Forelimb muscle (tissue), 1 donor: ENCODE measurements at places on chromosomes 12 and 14. TPM values are rescaled to one million over a fixed set of nuclear protein-coding genes. Genes with fewer than 3 reads are reported as not detected.

DNA sequence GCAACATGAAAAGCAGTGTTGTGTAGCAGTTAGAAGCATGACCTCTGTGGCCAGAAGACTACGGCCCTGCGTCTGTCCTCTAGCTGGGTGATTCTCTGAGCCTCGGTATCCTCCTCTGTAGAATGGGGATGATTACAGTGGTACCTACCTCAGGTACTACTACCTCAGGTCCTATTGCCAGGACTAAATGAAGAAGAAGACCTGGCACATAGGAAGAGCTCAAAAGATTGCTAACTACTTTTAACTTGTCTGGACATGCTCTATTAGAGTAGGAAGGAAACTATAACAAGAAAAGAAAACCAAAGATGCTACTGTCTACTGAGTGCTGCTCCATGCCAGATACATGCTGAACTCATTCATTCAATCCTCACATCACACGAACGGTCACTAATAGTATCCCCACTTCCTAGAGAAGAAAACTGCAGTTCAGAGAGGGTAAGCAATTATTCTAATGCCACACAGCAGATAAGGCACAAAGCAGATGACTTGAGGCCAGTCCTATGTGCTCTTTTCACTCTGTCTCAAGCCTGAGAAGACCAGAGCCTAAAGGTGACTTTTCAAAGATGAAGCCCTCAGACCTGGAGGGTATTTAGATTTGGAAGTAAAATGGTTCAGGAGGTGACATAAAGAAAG, 108.1 kb upstream of the HIF1A start:
- no peak for DNase-seq

PGF gene
- polyA plus RNA-seq = 43.2 TPM

PRKAB1 gene
- 24.3 TPM for polyA plus RNA-seq

- DNase-seq = no peak
Observed at GRCh38 chr14:31968956-31969698, 108.0 kb upstream of the ARHGAP5 start.

HAL gene
- 0.20 TPM for polyA plus RNA-seq

- no peak for DNase-seq
Observed at GRCh38 chr14:58484176-58484575, 56.7 kb downstream of the KIAA0586 start.

OR4N5 gene
- polyA plus RNA-seq = not detected

LRCOL1 gene
- 0.15 TPM for polyA plus RNA-seq

GRCh38 chr12:117408161-117408791, 46.9 kb upstream of the NOS1 start:
- DNase-seq = peak; percentile 61

TAS2R42 gene
- polyA plus RNA-seq = not detected

DNA sequence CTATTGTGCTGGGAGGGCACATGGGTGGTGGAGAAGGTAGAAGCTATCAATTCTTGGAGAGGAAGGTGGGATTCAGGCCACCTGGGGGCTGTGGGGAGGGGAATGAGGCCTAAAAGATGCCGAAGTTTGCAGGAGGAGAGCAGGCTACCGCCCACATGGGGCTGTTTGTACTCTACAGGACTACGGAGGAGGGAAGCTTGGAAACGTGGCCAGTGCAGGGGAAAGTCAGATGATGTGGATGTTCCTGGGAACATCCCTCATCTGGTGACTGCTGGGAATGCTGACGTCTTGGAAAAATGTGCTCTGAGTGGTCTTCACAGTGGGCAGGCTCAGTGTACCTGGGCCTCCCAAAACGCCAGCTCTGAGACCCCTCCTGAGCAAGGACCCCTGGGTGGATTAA, 78.5 kb downstream of the TNFAIP2 start:
- no peak for DNase-seq

DNA sequence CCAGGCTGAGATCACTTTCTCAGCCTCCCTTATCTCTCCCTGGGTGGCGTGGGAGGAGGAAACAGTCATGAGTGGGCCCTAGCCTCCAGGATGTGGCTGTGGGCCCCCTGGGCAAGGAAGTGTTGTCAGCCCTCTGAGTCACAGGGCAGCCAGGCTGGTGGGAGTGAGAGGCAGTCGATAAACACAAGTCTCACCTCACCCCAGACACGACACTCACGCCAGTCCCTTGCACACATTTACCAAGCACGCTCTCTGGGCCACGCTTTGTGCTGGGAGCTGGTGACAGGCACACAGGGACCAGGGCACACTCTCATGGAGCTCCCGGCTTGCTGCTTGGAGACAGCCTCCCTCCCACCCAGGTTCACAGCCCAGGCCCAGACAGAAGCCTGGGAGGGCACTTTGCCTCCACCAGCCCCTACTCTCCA, 1.9 kb upstream of the KRT79 start:
- no peak for DNase-seq

DNA sequence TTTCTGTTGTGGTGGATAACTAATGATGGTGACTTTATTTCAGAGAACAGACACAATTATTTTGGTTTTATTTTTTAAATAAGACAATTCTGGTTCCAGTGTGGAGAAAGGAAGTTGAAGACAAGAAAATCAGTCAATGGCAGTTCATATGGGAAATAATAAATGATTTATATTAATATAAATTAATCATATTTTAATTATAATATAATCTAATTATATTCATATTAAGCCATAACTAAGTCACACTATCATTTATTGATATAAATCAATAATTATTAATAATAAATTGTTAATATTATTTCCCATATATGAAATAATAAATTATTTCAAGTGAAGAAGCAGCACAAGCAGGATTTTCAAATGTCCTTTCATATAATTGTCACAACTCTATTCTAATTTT, 2.8 kb downstream of the TOMM20L start:
- DNase-seq = no peak

GRCh38 chr12:44780221-44780790, 95.8 kb downstream of the NELL2 start:
- no peak for DNase-seq

- DNase-seq = no peak
Observed at GRCh38 chr12:9327320-9327719, 119.1 kb upstream of the PZP start.

GRCh38 chr14:76432827-76433752, 57.2 kb downstream of the ESRRB start:
- DNase-seq = no peak

SLC15A4 gene
- polyA plus RNA-seq = 22.4 TPM

RIPK3 gene
- polyA plus RNA-seq = 1.1 TPM

GRCh38 chr14:99189201-99189801, 82.7 kb downstream of the BCL11B start:
- no peak for DNase-seq

RTL1 gene
- 60.5 TPM for polyA plus RNA-seq

ATL1 gene
- 6.1 TPM for polyA plus RNA-seq

- DNase-seq = no peak
Observed at GRCh38 chr14:103746701-103747100, 31.1 kb downstream of the ZFYVE21 start.

TMEM132C gene
- 1.7 TPM for polyA plus RNA-seq

IFI27L1 gene
- polyA plus RNA-seq = 12.2 TPM

DNA sequence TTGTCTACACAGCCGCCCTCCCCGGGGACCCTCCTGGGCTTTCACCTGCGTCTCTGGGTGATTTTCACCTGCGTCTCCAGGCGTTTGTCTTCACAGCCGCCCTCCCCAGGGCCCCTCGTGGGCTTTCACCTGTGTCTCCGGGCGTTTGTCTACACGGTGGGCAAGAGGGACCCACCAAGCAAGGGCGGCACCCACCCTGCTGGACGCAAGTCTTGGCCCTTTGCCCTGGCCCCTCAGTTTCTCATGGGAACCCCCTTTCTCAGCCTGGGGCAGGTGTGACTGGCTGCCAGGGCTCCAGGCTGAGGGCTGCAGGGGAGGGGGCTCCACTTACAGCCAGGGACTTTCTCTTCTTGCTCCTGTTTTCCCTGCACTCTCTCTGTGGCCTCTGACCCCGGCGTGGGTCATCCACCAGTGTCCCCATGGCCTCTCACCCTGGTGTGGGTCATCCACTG, 68.6 kb upstream of the GALNT9 start:
- no peak for DNase-seq

TTC6 gene
- polyA plus RNA-seq = 0.06 TPM

- no peak for DNase-seq
Observed at GRCh38 chr14:77139540-77140358, 1.8 kb downstream of the ZDHHC22 start.

DNA sequence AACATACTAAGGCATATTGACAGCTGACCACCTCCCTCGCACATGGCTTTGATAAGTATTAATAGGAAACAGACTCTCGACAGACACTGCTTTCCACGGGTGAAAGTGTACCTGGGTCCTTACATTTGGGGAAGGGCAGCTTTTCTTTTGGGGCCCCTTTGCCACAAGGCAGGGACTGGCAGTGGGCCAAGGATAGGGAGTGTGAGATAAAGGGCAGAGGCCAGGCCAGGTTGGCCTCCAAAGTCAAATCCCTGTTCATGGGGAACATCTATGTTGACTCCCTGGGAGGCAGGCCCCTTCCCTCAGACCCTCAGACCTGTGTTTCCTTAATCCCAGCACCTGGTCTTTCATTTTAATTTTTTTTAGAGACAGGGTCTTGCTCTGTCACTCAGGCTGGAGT, 19.4 kb upstream of the FBXO21 start:
- no peak for DNase-seq

GRCh38 chr12:130826151-130826801, 12.8 kb downstream of the STX2 start:
- no peak for DNase-seq

DNA sequence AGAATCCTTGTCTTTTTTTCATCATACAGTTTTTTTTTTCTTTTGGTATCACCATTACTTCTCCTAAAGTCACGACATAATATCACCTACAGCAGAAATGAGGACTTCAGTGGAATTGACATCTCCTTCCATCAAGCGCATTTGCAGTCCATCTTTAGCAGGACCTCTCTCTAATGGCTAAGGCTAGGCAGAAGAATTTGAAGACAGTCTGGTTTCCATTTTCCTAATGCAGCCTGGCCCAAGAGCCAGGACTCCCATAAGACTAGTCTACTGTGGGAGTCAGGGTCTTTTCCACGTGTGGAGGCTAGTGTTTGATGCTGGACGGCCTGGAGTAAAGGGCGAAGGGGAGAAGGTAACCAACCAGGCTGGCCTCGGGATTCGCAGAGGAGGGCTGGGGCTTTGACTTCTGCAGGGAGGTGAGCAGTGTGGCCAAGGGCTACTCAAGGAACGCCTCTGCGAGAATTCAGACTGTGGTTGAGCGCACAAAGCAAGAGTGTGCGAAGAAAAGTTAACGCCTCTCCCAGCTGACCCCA, 769 bp upstream of the ZNF740 start:
- no peak for DNase-seq

TOMM20L gene
- 0.43 TPM for polyA plus RNA-seq
